ENCODE measurements at places on chromosomes 7 and 10.

DNA sequence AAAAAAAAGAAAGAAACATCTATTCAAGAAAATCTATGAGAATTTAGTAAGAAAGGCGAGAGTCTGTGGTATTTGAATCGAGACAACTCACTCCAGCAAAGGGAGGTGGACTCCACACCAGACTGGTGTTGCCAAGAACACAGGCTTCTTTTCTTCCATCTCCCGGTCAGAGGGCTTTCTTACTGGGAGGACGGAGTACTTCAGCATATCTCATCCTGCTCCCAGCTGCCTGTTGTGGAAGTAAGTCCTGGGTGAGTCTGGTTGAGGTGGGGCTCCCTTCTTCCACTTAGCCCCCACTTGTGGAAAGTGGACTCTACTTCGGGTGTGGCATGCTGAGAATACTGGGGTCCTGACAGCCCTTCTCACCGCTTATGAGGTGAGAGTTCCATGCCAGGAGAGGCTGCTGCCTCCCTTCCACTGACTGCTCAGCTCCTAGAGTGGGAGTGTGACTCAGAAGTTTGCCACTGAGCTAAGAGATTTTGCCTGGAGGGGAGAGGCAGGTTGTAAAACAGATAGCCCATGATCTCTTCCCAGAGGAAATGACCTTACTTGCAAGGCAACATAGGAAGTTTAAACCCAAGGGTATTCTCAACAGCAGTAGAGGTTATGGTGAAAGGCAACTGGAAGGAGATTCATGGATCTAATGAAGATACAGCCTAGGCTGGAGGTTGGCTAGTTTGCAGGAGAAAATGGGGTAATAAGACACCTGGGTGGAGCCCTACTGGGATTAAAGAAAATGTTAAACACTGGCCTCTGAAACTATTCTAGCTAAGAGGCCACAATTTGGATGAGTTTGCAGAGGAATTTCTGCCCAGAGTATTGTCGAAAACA lies 3.5 kb upstream of the NACAD start:
- no peak for DNase-seq

DNA sequence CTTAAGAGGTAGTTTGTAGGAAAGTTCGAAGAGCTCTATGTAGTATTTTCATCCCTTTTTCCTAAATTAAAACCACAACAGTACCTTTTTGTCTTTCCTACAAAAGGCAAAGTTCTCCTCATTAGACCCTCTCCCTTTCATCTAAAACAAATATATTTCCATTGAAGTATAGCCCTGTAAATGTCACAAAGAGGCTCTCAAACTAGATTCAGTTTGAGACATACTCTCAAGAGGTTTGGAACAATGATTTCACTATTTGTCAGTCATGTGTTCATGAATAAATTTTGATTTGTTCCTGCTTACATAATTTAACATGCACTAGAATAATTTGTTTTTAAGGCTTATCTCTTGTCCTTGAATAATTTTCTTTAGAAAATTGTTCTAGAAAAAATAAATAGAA lies 12.2 kb downstream of the TAS2R16 start:
- DNase-seq: no peak

DNA sequence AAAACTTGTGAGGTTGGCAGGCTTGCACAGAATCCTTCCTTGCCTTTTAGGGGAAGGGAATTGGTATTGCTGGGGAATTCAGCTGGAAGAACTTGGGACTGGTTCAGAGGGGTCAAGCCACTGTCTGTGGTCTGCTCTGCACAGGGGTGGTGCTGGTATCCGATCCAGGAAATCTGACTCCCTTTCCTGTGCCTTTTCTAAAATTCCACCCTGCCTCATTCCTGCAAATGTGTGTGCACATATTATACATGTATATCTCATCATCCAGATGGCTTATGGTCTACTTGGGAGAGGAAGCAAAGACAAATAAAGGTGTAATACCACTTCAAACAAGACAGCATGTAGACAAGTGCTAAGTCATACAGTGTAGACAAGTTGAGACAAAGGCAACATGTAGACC lies 14.3 kb downstream of the UBTD1 start:
- no peak for DNase-seq

GRCh38 chr7:44124822-44125202 lies 1.5 kb upstream of the POLD2 start:
- no peak for DNase-seq

DNA sequence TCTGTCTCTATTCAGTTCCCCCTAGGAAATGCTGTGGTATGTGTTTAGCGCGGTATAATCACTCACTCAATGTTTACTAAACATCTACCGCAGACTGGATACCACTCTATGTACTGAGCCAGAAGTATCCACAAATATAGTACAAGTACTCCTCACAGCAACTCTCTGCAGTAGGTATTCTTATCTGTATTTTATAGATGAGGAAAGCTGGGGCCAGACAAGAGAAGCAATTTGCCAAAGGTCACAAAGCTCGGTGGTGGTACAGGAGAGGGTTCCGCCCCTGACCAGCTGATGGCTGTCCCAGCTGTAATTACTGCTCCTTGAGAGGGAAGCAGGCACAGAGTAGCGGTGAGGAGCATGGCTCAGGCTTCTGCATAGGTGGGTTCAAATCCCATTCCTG lies 184.1 kb downstream of the DOCK4 start:
- no peak for DNase-seq

DNA sequence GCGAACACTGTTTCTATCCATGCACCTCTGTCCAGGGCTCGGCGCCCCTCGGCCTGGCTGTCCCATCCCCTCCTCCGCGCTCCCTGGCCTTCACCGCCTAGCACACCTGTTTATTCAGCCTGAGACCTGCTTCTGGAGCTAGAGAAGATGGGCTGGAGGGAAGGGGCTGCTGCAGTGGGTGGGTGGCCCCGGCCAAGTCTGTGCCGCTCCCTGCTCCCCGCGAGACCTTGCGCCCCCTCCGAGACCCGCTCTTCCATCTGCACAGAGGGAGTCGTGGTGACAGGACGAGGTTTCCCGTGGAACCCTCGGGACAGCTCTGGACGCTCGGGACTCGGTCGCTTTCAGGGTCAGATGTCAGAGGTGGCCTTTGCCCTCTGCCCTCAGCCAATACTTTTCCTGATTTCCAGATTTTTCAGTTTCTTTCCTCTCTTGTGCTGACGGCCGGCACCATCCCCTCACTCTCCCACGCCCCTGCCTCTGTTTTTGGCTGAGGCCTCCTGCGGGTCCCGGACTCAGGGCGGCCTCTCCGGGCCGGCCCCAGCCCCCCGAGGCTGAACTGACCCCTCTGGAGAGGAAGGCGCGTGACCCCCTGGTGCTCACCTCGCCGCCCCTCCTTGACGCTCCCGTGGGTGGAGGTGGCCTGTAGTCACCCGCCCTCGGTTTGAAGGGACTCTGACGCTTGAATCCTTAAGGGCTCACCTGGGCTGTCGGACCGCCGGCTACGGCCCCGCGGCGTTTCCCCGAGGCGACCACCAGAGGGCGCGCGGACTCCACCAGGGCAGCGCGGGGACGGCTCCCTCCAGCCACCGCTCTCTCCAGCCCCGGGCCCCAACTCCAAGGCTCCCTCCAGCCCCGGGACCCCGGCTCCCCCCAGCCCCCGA lies 15.6 kb downstream of the SHH start:
- peak; percentile 79 for DNase-seq

GRCh38 chr7:80815733-80816132 lies 103.1 kb downstream of the SEMA3C start:
- DNase-seq: no peak

DNA sequence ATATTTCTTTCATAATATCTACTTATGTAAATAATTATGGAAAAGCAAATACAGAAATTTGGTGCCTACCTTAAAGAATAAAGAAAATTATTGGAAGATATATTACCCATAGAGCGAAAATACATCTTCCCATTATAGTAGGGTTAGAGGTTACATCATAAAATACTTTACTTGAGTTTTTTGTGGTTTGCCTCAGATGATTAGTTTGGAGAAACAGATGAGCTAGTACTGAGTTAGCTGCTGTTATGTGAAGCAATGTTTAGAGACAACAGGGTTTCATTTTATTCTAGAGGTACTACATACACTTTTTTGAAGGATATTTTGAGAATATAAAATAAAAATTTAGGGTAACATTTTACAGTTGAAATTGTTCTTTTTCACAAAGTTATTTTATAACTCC lies 2.9 kb upstream of the MLLT10 start:
- no peak for DNase-seq

- no peak for DNase-seq
Observed at GRCh38 chr10:132237396-132237795, 50.6 kb downstream of the DPYSL4 start.

DNA sequence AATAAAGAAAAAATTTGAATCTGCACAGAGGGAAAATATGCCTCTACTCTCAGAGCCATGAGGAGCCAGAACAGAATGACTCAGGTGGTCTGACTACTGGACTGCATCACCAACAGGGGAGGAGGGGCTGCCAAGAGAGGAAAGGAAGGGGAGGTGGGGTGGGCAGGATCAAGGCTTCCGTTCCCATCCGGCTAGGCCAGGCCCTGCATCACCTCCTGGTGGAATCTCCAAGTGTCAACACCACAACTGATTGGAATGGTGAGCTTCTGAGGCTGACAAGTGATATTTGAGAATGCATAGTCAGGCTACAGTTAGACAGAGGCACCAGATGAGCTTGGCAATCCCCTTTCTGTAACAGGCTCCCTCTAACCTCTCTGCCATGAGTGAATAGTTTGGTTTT lies 10.4 kb upstream of the GPR26 start:
- DNase-seq: no peak

DNA sequence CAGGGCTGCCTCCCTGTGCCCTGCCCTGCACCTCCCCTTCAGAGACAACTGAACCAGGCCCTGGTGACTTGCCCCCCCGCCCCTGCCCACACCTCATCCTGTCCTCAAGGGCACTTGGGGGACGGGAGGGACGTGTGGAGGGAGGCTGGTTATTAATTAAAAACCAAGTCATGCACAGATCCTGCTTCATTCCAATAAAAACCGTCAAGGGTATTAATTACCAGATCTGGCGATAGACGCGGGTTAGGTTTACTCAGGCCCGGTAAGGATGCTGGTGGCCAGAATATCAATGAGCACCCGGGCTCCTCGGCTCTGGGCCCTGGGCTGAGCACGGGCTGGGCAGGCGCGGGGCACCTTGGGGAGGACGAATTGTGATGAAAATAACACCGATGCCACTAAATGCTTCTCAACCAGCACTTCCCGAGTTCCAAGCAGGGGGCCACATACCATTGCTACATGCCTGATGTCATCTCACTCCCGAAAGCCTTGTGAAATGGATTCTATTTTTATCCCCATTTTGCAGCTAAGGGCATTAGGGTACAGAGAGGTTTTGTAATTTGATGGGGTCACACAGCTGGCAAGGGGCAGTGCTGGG lies 24.5 kb upstream of the GTF2IRD1 start:
- DNase-seq: no peak

GRCh38 chr7:110800984-110801383 lies 289.9 kb upstream of the LRRN3 start:
- DNase-seq: no peak

- DNase-seq: no peak
Observed at GRCh38 chr7:91929463-91929862, 11.2 kb upstream of the AKAP9 start.

DNA sequence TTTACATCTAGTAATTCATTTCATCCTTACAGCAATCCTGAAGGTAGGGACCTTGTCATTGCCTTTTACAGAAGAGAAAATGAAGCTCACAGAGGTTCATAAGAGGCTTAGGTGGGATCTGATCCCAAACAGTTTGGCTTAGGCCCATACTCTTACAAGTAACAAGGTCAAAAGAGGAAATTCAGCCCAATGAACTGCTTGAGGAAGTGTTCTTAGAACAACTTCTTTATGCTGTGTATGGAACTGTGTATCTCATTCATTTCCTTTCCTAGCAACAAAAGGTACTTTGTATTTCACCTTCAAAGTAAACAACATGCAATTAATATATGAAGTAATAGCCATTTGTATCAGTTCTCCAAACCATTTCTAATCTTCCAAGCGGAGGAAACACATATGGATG lies 79.3 kb downstream of the AVL9 start:
- no peak for DNase-seq

- no peak for DNase-seq
Observed at GRCh38 chr7:100171087-100171681, 2.8 kb upstream of the GAL3ST4 start.
